Left lung (tissue), 14 donors: ENCODE measurements at places on chromosomes 1 and 21. TPM values are rescaled to one million over a fixed set of nuclear protein-coding genes. Genes with fewer than 3 reads are reported as not detected.

- no peak for DNase-seq
Observed at GRCh38 chr1:235011064-235011598, 117.5 kb downstream of the TOMM20 start.

DNA sequence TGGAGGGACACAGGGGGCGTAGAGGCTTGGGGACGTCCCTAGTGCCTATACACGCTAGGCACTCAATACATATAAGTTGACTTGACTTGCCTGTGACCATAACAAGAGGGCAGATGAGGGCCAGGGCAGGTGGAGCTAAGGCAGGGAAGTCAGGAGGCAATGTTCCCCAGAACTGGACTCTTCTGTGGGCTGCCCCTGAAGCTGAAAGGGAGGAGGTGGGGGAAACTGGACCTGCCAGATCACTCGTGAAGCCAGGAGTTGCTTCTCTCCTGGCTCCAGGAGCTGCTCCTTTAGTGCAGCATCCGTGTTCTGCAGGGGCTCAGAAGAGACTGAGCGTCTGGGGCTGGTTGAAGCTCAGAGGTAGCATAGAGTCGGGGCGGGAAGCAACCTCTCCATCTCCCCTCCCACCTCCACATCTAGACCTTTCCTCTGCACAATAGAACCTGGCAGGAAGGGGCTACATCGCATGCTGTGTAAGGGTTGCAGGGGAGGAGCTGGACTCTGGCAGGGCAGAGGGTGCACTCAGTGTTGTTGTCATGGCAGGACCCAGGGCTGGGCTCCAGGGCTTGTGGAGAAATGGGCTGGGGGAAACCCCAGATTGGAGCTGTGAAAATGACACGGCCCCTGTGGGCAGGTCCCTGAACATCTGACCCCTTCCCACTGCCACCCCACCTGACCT, 2.9 kb upstream of the SEMA4A start:
- DNase-seq = no peak

DNA sequence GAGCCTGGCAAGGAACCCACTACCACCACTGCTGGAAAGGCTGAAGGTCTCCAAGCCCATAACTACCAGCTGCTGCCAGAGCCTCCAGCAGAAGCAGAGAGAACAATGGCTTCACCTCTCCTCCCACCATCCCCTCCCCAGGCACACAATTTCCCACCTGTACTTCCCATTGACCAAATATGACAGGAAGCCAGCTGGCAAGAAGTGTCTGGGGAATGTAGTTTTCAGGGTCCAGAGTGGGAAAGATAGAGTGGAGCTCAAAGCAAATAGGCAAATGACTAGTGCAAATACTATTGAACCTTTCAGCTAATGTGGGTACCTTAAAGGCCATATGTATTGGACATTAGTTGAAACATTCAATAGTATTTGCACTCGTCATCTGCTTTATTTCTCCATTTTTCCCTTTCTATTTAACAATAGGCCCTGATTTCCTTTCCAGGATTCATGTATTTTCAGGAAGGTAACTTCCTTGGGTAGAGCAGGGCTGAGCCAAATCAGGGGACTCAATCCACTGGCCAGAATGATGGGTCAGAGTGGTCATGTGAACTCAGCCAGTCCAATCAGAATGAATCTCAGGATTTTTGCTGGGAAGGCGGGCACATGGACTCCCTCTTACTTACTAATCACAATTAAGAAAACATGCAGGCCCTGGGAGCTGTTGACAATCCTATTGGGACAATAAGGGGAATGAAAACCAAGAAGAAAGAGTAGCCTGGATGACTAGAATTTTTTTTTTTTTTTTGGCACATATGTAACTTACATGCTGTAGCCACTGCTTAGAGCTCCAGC, 12.1 kb upstream of the NFYC start:
- no peak for DNase-seq

DNA sequence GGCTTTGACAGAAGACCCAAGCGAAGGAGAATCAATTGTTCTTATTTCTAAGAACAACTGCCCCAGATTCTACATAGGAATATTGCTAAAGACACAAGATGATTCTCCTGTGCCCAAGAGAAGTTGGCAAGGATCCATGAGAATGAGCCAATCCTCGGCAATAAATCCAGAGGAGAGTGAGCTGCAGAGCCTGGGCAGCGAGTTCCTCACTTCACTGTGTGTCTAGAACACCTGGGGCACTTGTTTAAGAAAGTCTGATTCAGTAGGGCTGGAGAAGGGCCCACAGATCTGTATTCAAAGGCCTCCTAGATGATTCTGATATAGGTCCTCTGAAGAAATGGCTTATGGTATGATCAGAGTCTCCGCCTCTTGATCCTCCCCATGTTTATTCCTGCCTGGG, 31.8 kb downstream of the GADD45A start:
- no peak for DNase-seq

- no peak for DNase-seq
Observed at GRCh38 chr1:100077531-100077930, 55.2 kb downstream of the SASS6 start.

DNA sequence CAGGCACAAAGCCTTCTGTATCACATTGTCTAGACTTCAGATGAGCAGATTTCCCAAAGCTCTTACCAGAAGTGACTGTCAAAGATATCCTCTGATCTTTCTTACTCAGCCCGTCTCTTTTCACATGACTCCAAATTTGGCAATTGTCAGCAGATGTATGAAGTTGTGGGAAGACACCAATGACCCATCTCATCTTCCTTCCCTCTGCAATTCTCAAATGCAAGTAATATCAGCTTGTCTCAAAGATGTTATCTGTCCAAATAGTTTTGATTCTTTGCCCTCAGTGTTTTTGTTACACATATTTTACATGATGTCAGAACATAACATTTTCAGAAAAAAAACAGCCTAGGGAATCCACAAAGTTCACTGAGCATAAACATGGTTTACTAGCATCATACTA, 45.1 kb upstream of the RGS2 start:
- DNase-seq = no peak

Gene FCGR3A
- polyA plus RNA-seq = 2.8 TPM

Gene KLHDC9
- polyA plus RNA-seq = 7.7 TPM
